ENCODE measurements at places on chromosomes 3 and 15.

DNA sequence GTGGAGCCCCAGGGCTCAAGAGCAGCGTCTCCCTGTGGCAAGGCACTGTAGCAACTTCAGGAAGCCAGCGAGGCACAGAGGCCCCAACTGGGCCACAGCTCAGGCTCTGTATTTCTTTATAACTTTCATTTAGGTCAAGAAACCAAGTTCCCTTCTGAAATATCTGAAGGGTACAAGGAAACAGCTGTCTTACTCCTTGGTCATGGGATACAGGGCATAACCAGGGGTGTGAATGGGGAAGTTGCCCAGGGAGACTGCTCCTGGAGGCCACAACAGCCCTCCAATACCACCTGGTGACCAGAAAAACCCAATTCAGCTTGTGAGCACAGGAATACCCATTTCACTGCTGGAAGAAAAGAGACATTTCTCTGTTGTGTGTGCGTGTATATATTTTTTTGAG, 13.3 kb upstream of the SPTBN5 start:
- DNase-seq, result no peak

- DNase-seq, result no peak
These were observed 445.1 kb upstream of the RASGRP1 start for GRCh38 chr15:39009740-39010139.

GRCh38 chr3:51390246-51391074, 625 bp upstream of the RBM15B start:
- DNase-seq, result no peak

- no peak for DNase-seq
These were observed 25.8 kb downstream of the COLQ start for GRCh38 chr3:15495461-15496340.

DNA sequence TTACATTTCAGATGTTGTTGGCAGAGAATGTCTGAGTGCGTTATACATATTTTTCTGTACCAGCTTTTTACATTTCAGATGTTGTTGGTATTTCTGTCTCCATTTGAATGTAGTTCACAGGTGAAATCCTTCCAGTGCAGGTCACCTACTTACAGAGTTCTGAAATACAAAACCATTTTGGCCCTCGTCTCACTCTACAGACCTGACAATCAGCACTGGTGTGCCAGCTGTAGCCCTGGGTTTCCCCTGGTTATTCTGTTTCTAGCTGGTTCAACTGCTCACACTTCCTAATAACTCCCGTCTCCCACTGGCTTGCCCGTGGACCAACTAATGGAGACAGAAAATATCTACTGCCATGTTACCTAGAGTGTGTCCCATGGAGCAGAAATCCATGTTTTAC, 87.5 kb upstream of the CDIN1 start:
- no peak for DNase-seq

GRCh38 chr15:38053776-38054175, 119.3 kb downstream of the TMCO5A start:
- DNase-seq, result no peak

GRCh38 chr3:138946663-138947494, at the start of the genes FOXL2 and FOXL2NB:
Gene FOXL2, minus strand, starts transcription at chr3:138947137. Its CDS starts 415 bp downstream, at chr3:138946722.
Gene FOXL2NB, plus strand, starts transcription at chr3:138947217. Its CDS starts 148 bp downstream, at chr3:138947365.
- DNase-seq, result no peak

DNA sequence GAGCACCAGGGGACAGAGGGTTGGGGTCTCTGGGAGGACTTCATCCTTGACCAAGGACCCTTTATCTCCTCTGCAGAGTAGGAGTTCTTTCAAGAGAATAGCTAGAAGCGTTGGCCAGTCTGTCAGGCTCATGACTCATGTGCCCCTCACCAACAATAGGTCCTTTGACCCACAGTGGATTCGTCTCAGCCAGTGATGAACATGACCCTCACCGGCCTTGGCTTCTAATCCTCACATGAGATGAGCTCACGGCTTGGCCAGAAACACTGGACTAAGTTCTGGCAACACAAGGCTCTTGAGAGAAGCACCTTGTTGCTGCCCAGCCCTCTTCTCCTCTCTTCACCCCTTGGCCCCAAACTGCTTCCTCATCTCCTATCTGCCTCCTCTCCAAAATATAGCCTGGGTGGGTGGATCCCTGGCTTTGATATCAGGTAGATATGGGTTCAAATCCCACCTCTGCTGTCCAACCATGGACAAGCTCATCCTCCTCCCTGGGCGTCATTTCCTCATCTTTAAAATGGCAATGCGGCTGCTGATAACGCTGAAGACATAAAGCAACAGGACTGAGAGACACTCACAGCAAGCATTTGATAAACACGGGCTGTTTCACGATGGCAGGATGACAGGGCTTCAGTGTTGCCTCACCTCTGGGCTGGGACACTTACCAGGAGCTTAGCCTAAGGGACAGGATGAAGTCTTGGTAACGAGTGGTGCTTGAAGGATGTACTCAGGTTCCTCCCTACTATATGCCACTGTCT, 446.7 kb upstream of the PROK2 start:
- no peak for DNase-seq

DNA sequence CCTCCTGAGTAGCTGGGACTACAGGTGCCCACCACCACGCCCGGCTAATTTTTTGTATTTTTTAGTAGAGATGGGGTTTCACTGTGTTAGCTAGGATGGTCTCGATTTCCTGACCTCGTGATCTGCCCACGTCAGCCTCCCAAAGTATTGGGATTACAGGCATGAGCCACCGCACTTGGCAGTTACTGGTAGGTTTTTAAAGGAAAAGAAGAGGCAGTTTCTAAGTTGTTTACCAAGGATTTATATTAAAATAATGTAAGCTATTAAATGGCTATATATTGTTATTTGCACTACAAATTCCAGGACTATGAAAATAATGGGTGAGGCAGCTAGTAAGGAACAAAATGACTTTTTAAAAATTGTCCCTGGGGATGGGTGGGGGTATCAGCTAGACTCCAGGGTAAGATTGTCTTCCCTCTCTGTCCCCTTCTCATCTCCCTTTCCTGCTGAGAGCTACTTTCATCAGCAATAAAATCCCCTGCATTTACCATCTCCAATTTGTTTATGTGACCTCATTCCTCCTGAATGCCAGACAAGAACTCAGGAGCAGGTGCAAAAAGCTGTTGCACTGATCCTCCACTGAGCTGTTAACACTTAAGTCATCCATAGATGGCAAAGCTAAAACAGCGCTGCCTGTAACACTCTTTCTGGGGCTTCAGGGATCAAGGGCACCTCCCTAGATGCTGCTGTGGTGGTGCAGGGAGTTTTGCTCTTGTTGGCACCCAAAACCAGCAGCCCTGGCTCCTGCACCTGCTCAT, 165.2 kb downstream of the ZPLD1 start:
- DNase-seq, result no peak

GRCh38 chr3:71858503-71859122, 73.7 kb upstream of the PROK2 start:
- DNase-seq, result no peak

DNA sequence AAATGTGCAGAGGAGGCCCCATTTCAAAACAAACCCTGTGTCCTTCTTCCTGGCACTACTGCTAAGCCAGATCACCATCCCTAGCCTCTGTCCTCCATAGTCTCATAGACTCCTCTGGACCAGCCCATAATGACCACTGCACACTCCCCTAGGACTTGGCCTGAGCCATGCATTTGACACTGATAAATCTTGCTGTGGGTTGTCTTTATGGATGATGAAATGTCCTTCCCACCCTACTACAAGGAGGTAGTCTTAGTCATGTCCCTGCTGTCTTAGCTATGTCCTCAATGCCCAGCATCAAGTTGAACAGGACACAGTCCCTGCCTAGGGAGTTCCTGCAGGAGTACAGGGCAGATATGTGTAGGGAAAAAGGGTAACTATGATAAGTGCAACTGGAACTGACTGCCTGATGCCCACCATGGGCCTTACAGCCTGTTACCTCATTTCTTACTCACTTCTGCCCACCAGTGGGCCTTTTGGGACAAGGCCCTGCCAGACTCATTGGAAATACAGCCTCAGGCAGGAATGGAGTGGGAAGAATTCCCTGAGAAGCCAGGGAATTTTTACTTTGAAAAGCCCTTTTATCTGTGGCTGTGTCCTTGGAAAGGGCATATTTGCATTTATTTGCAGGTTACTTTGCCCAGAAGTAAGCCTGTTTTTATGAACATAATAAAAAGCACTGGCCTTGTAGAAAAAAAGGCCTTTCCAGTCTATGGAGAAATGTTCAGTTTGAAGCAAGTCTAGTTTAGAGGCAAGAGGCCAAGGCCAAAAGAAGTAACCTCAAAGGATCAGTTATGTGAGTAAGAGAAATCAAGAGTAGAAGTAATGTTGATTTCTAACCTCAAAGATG, 199.6 kb upstream of the EIF1B start:
- DNase-seq, result no peak

DNA sequence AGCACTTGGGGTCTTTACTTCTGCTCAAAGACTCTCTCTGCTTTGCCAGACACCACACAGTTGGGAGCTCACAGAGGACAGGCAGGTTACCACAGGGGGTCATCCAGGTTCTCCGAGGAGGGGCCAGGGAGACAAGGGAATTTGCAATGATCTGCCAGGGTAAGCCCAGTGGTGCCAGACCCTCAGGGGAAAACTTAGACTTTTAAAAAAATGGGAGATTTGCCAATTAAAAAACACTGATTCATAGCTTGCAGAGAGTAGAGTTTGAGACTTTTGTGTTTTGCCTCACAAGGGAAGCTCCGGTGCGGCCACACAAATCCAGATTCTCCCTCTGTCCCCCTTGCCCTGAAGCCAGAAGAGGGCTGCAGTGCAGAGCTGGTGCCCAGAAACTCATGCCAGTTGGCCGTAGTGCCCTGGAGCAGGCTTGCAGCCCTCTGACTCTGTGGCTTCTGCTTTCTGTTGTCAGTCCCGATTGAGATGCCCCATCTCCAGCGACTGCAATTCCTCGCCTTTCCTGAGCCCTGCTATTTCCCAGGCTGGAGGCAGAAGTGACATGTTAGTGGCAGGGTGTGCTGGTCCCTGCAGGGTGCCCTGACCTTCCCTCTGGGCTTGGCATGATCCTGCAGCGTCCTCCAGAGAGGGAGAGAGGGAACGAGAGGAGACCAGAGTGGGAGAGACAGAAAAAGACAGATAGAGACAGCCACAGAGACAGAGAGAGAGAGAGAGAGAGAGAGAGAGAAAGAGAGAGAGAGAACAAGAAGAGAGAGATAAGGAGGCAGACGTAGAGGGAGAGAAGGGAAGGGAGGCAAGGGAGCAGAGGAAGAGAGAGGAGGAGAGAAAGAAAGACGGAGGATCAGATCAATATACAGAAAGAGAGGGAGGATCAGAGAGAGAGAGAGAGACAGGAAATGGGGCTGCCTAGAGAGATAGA, 46.0 kb downstream of the RHCG start:
- no peak for DNase-seq

- no peak for DNase-seq
These were observed 174.3 kb upstream of the ZBTB20 start for GRCh38 chr3:115321400-115321805.

GRCh38 chr3:125381743-125382142, 6.6 kb upstream of the ZNF148 start:
- DNase-seq, result no peak

DNA sequence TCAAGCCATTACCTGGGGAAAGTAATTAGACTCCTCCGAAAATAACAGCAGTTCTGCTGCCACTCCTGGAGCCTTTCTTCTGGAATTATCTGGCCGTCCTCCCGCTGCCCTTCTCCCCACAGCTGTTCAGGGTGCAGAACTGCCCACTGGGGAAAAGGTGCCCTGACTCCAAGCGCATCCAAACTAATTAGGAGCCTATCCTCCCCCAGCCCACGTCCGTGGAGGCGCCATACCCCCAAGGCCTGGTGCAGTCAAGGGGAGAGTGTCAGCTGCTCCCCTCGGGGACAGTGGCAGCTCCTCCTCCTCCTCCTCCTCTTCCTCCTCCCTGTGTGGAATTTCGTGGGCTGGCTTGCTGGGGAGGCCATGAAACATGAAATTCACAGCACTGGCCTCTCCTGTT, 177.2 kb downstream of the XXYLT1 start:
- DNase-seq, result no peak

DNA sequence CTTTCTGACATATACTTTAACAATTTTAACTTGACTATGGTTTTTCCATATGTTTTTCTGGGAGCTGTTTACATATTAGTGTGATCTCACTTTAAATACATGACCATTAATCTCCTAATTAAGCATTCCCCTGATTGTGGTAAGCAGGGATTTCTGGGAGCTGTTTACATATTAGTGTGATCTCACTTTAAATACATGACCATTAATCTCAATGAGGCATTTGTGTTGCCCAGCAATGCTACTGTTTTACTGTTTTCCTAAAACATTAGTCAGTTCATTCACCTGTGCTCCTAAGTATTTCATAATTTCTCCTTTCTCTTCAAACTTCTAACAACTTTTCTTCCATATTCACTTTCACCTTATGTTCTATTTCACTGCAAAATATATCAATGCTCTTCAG, 3.6 kb upstream of the GRAMD1C start:
- DNase-seq, result no peak

GRCh38 chr3:53170325-53171063, 9.5 kb downstream of the PRKCD start:
- DNase-seq, result no peak

- no peak for DNase-seq
These were observed 5.7 kb upstream of the CYP11A1 start for GRCh38 chr15:74373056-74373650.

DNA sequence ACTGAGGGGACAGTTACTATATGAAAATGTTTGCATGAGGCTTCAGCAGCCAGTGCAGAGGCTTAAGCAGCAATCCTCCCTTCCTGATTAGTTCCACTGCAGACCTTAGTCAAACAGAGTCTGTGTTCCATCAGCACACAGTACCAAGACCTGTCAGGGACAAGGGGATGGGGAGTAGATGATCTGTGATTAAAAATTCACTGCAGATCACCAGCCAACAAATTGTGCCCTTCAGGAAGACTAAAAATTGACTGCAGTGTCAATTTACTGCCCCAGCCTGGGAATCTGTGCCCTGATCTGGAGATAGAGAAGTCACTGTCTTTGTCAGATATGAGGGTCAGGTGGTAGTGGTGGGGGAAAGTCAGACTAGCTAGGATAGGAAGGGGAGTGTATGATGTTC, 13.8 kb upstream of the NMNAT3 start:
- no peak for DNase-seq

DNA sequence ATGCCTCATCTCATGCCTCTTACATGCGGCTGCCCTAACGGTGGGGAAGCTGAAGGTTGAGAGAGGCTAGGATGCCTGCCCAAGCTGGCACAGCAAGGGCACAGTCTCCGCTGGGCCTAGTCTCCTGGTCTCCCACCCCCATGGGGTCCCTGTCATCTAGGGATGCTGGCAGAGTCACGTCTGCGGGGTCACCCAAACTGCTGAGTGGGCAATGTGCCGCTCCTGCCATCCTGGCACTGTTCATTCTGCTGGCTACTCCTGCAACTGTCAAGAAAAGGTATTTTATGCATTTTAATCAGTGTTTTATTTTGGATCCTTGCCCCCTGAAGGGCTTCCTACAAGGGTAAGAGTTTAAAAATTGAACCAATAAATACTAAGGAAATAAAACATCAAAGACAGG, 12.8 kb downstream of the LINGO1 start:
- no peak for DNase-seq

GRCh38 chr15:84791763-84792162, 25.4 kb upstream of the ALPK3 start:
- DNase-seq, result no peak

GRCh38 chr3:8239718-8240695, 261.6 kb upstream of the LMCD1 start:
- DNase-seq, result no peak

GRCh38 chr15:68389041-68389930, 42.7 kb downstream of the ITGA11 start:
- DNase-seq, result no peak

All from T-helper 1 cell (primary cell).